ENCODE measurements at places on chromosomes 11 and 22.

DNA sequence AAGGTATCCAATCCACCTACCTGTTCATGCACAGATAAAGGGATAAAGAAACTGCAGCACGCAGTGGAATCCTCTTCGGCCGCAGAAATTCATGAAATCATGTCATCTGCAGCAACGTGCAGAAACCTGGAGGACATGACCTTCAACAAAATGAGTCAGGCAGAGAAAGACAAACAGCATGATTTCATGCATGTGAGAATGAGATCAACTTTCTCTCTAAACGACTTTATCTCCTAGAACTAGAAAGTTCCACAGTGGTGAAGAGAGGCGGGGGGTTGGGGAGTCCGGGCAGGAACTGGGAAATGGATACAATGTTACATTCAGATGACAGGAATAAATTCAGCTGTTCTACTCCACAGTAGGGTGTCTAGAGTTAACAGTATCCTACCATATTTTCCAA, 9.9 kb downstream of the RGL4 start:
- no peak for DNase-seq

GRCh38 chr22:42770448-42770726, 49.7 kb upstream of the A4GALT start:
- DNase-seq: no peak

- peak; percentile 61 for DNase-seq
Measured at GRCh38 chr11:115164774-115165173, 339.4 kb downstream of the CADM1 start.

DNA sequence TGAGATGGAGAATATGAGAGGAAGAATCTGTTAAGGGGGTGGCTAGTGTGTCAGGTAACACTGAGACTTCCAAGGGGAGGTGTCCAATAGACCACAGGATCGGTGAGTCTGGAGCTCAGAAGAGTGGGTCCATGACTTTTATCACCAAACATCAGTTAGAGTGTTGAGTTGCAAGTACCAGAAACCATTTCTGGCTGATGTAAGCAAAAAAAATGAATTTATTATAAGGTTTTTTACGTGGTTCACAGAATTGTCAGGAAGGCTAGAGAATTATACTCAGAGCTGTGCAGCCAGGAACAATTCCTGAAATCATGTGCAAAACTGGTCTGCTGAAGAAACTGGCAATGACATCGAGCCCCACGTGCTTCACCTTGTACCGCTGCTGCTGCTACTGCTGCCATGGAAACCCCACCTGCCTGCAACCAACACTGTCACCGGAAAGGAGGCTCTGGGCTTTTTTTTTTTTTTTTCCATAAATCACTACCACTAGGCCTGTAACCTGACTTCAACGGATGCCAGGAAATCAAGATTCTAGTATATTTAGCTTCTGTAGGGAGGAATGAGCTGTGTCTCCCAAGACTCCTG, 16.6 kb upstream of the STK33 start:
- peak; percentile 49 for DNase-seq

DNA sequence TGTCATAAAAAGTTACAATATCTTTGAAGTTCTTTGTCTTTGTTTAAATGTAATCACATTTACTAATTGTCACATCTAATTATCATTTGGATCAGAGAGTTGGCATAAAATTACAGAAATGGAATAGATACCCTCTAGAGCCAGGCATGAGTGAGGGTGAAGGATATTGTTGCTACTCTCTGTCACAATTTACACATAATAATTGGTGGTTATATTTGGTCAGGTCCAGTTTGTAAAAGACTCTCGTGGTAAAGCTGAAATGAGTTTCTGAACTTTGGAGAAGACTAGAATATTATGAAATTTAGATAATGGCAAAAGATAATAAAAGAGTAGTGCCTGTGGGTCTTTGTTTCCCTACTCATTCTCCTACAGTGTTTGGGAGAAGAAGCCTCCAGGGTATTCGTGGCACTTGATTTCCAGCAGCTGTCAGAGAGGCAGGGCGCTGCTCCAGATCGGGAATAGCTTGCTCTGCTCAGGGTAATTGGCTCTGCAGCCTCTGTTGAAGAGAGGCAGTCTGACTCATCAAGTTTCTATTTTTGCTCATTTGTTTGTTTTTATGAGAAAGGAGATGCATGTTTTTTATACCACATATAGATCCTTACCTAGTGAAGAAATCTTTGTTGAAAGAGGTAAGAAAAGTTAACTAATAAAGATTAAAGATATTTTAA, 349.9 kb downstream of the CNTN5 start:
- DNase-seq: peak; percentile 36

GRCh38 chr11:1171985-1172728, 14.4 kb downstream of the MUC5AC start:
- no peak for DNase-seq

DNA sequence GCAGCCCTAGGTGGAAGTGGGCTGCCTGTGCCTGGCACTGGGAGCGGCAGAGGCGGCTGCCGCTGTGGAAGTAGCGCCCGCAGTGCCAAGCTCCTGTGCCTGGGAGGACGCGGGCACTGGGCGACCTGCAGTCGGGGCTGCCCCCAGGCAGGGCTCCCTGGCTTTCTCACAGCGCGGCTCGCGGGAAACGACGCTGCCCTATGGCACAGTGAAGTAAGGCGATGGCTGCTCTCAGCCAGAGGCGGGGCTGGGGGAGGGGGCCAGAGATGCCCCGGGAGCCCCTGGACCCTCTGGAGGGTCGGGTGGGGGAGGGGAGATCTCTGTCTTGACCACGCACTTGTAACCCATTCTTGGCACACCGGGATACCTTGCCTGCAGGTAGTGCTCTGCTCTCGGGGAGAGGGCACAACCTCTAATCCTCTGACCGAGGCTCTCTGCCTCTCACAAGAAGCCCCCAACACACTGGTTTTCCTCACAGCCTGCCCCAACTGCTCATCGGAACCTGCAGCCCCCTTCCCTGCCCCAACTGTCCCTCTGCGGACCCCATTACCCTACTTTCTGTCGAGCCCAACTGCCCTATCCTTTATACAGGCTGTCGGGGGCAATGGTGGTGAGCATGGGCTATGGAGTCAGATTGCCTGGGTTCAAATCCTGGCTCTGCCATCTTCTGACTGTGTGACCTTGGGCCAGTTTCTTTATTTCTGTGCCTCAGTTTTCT, 32.2 kb upstream of the TRIM29 start:
- no peak for DNase-seq

GRCh38 chr11:95121698-95122097, 32.1 kb downstream of the ENDOD1 start:
- no peak for DNase-seq

DNA sequence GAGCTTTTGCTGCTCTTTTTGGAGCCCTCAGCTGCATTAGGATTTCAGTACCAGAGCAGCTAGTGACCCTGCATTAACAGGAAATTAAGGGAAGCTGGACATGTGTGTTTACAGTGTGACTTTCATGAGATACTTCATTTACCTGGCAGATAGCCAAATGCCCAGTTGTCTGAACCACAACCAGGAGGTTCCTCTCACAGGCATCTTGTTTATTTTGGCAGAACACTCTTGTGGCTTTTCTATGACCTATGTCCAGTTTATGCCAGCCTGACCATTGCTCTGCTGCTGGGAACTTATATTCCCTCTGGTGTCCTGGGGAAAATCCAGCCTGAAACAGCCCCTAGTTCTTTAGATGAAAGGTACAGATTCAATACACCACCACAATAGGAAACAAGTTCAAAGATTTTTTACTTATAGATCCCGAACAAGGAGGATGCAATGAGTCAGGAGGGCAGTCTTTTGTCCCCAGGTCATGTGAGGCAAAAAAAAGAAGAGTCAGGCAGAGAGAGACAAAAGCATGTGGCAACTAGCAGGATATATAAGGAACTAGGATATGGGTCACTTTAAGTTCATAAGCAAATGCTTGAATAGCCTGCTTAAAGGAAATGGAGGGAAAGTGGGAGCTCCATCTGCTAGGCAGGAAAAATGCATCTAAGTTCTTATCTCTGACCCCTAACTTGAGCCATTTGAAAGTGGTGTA, 379.3 kb downstream of the INSC start:
- DNase-seq: no peak

DNA sequence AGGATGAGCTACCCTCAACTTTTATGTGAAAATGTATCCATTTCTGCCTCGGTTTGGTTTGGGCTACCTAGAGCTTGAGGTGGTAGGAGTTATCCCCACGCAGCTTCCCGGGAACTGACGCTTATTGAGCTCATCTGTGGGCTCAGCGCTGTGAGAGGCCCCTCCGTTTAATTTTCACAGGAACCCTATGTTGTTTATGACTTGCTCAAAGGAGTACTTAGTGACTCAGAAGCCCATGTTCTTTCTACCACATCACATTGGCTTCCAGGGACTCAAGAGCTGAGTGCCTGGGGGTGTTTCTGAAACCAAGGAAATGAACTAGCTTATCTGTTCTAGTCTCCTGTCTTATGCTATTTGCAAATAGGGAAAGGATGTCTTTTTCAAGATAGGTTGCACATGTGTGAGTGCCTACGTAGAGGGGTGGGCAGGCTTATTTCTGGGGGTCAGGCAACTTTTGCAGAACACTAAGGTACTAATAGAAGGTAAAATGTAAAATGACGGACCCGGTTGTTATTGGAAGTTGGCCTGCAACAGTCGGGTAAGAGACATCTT, 40.5 kb downstream of the MICAL2 start:
- DNase-seq: no peak

- no peak for DNase-seq
Measured at GRCh38 chr22:44632541-44633396, 69.2 kb upstream of the PRR5 start.

DNA sequence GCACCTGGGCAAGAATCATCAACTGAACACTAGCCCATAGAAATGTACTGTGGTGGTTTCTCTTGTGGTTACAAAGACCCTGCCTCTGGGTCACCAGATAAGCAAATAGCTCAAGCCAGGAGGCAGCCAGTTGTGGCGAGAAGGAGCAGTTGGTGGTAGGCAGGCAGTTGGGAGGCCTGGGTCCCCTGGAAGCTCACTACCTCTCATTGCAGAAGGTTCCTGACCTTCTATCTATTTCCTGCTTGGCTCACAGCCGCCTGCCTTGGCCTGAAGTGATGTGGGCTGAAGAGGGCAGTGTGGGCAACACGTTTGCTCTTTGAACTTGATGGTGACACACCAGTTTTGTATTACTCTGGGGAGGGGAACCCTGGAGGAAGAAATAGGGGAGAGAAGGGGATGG, 34.7 kb downstream of the NECTIN1 start:
- DNase-seq: no peak

- DNase-seq: no peak
Measured at GRCh38 chr22:23801238-23801821, 14.6 kb downstream of the SMARCB1 start.

GRCh38 chr22:19663286-19663815, 51.0 kb upstream of the SEPTIN5 start:
- DNase-seq: no peak

DNA sequence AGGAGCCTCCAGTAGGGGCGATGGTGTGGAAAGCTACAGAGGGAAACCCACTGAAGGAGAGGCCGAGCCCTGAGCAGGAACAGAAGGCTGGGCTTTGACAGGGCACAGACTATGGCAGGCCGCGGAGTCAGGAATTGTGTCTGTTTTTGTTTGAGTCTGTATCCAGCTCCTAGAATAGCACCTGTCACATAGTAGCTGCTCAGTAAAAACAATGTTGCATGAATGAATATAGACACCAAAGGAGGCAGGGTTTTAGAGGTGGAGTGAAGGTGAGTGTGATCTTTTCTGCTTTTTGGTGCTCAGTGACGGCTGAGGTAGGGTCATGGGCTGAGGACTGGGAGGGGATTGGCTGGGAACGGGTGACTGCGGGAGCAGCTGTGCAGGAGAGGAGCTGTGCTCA, 18.5 kb upstream of the APOBEC3A start:
- no peak for DNase-seq

DNA sequence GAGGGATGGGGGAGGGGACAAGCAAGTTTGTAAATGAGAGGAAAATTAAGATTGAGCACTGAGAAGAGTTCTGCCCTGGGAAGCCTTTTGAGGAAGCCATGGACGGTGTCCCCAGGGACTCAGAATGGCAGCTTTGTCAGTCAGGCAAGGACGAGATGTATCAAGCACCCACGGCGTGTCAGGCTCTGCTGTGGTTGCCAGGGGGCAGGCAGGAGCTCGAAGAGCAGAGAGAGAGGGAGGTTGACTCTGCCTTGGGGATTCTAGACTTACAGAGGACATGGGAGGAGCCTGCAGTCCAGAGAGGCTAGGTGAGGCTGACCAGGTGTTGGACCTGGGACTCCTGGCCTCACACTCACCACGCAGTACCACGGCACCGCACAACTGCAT, 29.1 kb upstream of the SYT7 start:
- DNase-seq: peak; percentile 72

GRCh38 chr22:36671404-36671803, 32.1 kb downstream of the CACNG2 start:
- no peak for DNase-seq

DNA sequence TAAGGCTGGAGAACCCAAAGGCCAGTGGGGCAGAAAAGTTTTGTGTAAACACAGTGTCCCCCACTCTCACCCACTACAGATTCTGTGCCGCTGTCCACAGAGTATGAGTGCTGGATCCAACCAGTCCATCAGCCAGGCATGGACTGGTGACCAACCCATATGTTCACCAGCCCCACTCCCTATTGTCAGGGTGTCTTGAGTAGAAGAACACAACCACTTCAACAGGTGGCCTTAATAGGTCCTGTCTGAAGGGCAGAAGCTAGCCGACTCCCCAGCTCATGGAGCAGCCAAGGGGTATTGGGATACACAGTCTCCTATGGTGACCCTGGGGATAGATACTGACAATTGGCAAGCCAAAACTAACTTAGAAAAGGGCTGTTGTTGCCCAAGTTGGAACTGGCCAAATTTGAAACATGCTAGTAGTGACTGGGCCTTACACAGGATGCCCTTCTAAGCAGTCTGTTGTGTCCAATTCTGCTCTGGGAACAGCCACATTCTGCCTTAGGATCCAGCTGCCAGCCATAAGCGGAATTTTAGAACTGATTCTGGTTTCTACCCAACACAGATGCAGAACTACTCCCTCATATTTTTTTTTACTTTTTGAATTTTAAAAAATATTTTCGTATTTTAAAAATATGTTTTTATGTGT, 19.8 kb upstream of the PGM2L1 start:
- DNase-seq: no peak

Measured in GM23338 (cell line).